Right renal cortex interstitium (tissue), 3 donors: ENCODE measurements at places on chromosomes 1 and 21.

GRCh38 chr1:207302618-207303393, 18.7 kb upstream of the CD55 start:
- DNase-seq: no peak

- no peak for DNase-seq
Measured at GRCh38 chr1:87720561-87720960, 391.9 kb downstream of the LMO4 start.

DNA sequence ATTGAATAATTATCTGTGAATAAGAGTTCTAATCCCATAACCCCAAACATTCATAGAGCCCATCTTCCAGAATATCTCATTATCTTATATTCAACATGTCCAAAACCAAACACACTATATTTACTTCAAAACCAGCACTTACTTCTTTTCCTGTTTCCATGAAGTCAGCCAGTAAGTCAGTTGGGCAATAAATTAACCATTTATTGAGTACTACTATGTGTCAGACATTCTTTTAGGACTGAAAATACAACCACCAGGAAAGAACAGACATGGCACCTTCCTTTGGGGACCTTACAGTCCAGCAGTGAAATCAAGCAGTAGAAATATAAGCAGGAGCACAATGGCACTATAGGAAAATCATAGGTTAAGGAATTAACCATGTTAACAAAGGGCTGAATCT, 8.8 kb downstream of the AK5 start:
- no peak for DNase-seq

DNA sequence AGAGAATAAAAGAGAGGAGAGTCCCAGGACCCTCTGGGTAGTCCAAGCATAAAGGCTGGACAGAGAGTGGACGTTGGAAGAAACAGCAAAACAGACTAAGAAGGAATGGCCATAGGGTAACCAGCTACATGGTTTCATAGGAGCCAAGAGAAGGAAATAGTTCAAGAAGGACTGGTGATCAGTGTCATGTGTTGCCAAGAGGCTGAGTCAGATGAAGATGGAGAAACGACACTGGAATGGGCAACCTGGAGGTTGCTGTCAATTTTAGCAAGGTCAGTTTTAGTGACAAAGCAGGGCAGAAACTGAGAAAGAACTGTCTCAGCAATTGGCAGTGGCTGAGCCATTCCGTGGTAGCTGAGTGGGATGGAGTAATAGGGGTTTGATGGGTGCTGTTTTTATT, 41.4 kb downstream of the HMGB4 start:
- no peak for DNase-seq

- DNase-seq: no peak
Measured at GRCh38 chr1:10232163-10232562, 21.8 kb downstream of the KIF1B start.

DNA sequence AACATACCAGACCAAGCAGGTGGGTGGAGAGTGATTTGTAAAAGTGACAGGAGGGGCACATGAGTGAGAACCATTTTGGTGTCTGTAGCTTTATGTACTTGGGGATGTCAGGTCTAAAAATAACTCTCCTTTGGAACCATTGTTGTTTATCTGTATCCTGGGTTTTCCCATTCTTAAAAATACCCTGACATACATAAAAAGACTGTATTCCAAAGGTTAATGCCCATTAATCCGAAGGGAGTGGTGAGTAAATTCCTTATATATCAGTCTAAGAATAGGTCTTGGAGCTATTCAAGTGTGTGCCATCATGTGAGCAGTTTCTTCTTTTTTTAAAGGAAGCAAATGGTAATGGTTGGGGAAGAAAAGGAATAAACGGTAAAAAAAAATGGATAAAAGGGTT, 117.5 kb downstream of the TGFB2 start:
- no peak for DNase-seq

DNA sequence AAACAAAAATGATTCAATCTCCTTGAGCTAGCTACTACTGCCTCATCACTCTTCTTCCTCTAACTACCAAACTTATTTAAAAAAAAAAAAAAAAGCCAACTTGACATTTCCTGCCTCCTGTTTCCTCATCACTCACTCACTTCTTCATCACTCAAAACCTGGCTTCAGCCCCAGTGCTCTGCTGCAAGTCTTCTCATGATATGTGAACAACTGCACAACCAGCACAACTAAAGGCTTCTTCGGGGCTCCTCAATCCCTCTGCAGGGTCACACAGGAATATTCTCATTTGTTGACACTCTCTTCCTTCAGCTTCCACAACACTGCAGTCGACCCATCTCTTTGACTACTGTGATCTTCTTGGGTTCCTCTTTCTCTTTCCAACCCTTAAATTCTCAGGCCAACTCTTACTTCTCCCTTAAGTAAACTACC, 7.6 kb downstream of the MTF1 start:
- no peak for DNase-seq

DNA sequence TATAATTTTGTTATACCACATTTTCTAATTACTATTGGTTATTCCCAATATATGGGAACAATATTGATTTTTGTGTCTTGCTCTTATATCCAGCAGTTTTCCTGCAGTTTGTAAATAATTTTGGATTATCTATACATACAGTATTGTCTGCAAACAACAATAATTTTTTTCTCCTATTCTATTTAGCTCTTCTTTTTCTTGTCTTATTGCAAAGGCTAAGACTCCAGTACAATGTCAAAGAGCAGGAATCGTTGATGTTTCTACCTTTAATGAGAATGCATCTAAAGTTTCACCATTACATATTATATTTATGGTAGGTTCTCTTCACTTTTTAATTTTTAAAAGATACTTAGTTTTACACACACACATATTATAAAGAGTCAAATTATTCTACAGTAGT, 4.1 kb upstream of the AVPR1B start:
- no peak for DNase-seq

DNA sequence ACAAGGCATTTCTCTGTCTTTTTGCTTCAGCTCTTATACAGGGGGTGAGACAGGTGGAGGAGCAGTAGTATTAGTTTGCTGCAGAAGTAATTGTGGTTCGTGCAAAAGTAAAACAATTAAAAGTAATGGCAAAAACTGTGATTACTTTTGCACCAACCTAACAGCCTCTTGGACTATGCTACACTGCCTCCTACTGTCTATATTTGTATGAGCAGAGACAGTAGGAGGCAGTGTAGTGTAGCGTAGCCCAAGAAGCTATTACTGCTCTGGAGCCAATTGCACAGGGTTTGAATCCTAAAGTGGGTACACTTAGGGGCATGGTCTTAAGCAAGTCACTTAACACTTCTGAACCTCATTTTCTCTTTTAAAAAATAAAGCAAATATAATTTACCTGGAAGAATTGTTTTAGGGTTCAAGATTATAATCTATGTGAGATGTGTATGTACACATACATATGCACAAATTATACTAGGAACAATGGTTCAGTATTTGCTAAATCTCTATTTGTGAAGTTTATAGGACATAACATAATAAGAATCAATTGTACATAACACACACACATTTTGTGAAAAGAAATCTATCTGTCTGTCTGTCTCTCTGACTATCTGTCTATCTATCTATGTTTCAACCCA, 103.8 kb downstream of the BRINP3 start:
- DNase-seq: no peak

GRCh38 chr1:1371364-1371745, 3.7 kb downstream of the AURKAIP1 start:
- DNase-seq: no peak

- DNase-seq: no peak
Measured at GRCh38 chr21:45122432-45123132, 48.2 kb downstream of the ADARB1 start.

GRCh38 chr1:37865348-37866120, 6.1 kb upstream of the MTF1 start:
- no peak for DNase-seq
